ENCODE measurements at places on chromosomes 2 and 18.

DNA sequence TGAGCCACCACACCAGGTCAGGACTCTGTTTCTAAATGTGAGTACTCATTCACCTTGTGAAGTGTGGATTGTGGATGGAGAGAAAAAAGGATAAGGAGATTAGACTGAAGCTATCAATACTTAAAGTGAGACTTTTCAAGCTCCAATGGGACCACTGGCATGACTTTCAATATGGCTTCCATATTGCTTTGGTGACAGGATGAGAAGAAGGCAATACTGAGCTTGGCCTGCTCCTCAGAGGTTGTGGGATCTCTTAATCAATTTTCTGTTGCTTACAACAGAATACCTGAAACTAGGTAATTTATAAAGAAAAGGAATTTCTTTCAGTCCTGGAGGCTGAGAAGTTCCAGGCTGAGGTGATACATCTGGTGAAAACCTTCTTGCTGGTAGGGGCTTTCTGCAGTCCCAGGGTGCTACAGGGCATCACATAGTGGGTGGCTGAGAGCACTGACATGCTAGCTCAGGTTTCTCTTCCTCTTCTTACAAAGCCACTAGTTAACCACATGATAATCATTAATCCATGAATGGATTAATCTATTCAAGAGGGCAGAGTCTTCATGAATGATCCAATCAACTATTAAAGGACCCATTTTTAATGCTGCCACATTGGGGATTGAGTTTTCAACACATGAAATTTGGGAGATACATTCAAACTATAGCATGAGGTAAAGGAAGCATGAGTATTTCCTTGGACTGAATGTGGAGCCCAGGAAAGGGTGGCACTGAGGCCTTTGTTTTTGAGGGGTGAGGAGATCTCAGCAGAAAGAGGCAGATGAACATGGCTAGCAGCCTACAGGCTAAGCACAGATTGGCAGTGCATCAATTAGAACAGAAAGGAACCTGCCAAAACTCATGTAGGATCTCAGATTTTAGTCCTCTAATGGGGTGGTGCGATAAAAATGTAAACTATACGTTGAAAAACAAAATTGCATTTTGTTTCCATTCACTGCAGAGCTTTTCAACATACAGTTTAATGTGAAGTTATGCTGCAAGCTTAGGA lies 274.5 kb downstream of the PIK3C3 start:
- DNase-seq = no peak

- no peak for DNase-seq
These were observed 123.8 kb downstream of the SPTBN1 start for GRCh38 chr2:54579682-54580620.

DNA sequence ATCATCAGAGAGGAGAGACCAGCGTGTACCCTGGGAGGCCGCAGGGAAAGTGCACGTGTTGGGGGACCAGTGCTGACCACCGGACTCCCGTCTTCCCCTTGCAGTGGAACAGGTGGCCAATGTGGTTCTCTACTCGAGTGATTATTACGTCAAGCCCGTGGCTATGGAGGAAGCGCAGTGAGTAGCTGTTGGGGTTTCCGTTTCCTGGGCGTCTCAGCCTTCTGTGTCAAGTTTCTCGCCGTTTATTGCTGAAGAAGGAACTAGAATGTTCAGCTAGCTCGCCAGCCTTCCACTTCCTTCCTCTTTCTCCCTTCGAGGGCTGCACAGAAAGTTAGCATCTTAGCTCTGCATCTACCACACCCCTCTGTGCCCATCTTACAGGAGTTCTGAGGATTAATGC lies 22.8 kb upstream of the DGKD start:
- DNase-seq = peak; percentile 49

DNA sequence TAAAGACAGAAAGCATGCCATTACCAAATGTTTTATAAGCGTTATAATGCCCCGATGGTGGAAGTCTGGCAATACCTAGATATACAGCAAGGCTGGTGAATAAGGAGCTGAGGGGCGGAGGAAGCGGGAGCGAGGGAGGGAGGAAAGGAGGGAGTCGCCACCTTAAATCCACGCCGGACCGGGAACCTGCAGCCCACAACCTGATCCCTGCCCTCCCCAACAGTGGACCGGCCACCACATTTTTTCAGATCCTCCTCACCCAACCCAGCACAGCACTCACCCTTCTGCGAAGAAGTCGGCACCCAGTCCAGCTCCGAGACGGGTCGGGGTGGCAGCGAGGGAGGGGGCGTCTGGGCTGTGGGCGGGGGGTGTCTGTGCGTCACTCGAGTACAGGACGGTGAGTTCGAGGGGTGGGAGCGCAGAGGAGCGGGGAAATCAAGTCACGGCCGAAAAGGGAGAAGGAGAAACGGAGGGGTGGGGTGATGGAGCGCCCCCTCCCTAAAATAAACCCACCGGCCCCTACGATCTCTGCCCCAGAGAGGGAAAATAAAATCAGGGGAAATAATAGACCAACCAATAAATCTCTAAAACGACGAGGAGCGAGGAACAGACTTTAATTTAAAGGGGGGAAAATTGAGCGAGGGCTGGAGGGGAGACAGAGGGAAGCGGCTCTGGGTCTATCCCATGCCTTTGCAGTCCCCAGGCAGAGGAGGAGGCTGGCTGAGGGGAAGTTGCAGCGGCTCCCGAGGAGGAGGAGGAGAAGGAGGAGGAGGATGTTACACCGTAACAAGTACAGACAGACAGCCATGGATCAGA lies 96.5 kb upstream of the SERTAD2 start:
- DNase-seq = no peak

GRCh38 chr2:88005776-88006175 lies 10.6 kb downstream of the RNU2-63P start:
- DNase-seq = no peak

DNA sequence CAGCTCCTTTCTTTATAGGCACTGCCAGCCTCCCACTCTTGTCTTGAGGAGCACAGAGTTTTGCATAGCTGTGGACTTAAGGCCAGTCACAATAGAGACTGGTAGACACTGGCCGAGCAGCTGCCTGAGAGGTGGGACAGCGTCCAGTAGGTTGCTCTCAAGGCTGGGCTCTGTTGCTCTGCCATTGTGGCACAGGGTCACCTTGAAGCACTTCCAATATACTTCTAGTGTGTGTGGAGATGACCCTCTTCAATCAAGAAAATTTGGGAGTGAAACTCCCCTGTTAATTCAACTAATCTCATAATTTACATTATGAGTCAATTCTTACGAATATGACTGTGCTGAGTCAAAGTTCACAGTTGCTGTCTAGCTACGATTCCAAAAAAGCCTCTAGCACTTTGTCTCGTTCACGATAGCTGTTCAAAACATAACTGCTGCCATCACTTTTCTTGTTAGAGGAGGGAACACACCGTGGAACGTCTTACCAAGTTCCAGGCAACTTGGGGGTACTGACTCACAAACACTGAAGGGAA lies 636.2 kb downstream of the EPHA4 start:
- DNase-seq = no peak

DNA sequence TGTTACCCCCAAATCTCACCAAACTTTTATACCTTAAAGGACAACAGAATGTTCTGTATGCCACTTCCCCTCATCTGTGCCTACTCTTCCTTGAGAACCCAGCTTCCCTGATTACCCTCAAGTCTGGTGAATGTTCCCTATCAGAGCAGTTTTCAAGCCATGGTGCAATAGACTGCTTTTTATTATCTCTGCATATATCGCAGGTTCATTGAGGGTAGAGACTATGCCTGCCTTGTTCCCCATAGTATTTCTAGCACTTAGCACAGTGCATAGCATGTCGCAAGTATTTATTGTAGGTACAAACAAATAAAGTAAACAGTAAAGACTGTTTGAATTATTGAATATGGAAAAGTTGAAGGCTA lies 146.6 kb downstream of the HAUS1 start:
- no peak for DNase-seq

- DNase-seq = no peak
These were observed 235.4 kb downstream of the PIEZO2 start for GRCh38 chr18:10913919-10914318.

GRCh38 chr18:38579764-38580163 lies 1014.2 kb upstream of the CELF4 start:
- DNase-seq = no peak

DNA sequence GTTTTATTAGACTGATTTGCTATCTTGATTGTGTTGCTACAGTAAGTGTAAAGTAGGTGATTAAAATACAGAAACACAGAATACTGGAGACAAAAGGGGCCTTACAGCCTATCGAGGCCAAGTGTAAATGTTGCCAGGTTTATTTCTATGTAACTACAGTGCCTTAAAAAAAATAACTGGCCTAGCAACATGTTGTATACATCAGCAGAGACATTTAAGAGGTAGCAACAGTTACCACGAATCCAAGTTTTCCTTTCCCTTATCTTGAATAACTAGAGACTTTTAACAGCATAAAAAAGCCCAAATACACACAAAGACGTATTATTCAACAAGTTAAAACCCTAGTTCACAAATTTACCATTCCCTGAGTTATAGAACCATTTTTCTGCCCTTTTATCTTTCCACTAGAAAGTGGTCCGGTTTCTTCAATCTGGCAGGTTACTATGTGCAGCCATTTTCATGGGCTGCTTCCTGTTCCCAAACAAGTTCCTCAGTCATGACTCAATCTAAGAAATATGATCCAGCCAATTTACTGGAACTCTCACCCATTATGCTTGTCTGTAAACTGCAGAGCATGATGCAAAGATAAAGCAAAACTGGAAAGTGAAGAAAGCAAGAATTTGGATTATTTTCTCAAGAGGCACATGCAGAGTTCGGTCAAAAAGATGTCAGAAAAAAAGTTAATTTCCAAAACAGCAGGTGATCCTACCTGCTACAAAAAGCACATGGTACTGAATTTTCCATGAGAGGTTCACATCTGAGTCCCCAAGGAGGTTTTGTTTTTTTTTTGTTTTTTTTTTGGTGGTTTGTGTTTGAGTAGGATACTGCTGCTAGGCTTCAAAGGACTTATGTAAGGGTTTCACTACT lies 22.2 kb downstream of the NFE2L2 start:
- no peak for DNase-seq

DNA sequence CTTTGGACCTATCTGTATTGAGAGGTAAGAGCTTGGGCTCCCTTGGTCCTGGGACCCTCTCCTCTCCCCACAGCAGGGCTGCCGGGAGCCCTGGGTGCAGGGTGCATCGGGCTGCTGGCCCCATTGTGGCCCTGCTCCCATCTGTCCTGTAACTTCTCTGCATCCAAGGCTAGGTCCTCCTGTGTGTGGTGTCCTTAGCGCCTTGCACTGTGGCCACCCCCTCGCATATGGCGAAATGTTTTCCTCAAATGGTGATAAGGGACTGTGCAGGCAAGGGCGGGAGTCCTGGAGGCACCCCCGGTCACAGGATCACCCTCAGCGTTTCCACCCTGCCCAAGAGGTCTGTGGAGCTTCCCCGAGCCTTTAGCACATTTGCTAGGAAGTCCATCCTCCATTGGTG lies 208.2 kb downstream of the SH3RF3 start:
- DNase-seq = no peak

GRCh38 chr2:108944601-108945331 lies 44.3 kb downstream of the EDAR start:
- no peak for DNase-seq

DNA sequence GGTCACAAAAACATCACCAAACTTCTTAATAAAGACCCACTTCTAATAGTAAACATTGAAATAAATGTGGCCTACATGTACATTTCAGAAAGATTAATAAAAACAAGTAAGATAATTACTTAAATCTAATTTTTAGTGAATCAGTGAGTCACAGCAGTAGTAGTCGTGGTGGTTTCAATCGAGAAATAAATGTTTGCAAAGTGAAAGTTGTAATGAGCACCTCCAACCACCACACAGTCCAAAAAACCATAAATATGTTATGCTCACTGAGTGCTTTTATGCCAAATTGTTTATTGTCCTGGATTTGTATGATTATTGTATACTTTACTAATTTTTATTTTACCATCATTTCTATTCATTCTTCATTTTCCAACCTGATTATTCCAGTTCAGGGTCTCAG lies 61.8 kb upstream of the SPOPL start:
- DNase-seq = no peak

DNA sequence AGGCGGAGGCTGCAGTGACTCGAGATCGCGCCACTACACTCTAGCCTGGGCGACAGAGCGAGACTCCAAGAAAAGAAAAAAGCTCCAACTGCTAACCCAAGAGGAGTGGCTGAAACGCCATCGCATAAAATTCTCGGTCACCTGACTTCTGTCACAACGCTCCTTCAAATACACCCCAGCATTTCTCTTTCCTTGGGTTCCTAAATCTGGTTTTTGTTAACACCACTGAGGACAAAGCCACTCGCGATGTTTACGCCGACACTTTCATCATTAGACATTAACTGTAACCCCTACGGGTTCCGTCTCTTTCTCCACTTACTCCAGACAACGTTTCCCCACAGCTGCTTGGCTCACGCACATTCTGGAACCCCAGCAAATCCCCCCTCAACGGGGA lies 679 bp downstream of the CLK1 start:
- no peak for DNase-seq

DNA sequence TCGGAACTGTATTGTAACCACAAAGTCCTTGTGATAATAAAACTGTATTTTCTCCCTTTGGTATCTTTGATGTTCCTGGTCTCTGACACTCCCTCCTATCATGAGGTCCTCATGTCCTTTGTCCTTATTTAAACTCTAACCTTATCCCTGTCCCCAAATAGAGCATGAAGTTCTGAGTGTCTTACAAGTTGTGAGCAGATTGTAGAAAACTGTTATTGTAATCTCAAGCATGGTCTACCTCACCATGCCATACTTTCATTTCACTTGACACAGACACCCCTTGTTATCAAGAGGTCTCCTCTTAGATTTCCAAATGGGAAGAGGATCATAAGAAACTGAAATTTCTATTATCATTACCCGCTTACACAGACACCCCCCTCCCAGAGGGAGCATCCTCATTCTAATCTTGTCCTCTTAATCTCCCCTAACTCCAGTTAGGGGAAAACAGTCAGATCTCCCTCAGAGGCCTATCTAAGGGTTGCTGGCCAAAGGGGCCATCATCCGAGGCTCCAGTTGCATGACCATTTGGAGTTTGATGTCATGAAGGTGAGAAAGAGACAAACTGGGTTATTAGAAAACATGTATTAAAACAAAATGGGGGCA lies 29.0 kb downstream of the MYO3B start:
- no peak for DNase-seq

All from dorsolateral prefrontal cortex (tissue), 122 donors.